ENCODE measurements at places on chromosomes 4 and X.
A peak's percentile ranks its signal among the peaks of the same experiment; 100 is the strongest.

GRCh38 chr4:83725336-83726085 is 189.6 kb downstream of the GPAT3 start:
- no peak for DNase-seq

DNA sequence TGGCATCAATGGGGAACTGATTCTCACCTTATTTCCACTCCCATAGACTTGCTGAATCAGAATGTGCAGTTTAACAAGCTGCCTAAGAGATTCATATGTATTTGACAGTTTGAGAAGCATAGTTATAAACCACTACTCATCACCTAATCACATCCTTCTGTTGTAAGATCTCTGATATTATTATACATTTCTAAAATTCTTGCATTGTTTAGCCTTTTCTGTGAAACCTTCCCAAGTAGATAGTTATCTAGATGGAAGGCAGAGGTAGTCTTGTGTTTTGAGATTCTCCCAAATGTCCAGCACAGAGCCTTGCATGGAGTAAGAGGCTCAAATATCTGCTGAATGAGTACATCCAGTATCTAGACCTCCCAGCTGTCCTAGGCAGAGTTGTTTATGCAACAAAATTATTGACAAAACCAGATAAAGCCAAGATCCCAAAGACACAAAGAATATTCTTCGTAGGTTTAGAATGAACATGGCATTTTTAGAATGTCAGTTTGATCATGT is 227.3 kb downstream of the KDR start:
- no peak for DNase-seq

DNA sequence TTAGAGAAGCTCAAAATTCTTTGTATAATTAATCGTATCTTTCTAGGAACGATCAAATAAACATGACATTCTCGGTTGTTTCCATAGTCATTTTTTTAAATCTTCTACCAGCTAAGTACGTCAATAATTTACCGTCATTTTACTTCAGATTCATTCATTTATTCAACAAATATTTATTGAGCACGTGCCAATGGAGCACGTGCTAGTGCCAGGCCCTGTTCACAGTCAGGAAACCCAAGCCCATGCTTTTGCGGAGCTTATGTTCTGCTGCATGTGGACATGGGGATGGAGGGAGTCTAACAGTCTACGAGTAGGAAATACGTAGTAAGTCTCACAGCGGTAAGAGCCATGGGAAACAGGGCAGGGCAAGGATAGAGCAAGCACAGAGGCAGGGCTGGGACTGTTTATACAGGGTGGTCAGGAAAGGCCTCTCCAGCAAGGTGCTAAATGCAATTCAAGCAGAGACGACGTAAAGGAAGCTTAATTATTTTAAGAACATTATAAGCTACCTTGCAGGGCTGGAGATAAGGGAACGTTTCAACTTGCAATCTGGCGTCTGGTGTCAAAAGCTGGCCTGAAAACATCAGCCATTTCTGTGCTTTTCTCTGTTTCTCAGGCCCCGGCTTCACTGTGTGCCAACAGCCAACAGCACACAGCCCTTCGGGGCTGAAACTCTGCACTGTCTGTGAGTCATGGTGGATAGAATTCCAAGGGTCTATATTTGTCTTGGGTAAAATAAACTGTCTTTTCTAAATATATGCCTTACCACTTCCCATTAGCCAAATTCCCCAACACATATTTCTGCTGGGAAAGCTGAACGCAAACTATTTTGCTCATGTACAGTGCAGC is 517.1 kb upstream of the ZFP42 start:
- DNase-seq, result no peak

- peak; percentile 67 for DNase-seq
These were observed 669 bp downstream of the IRF2 start for GRCh38 chr4:184473499-184474262.

DNA sequence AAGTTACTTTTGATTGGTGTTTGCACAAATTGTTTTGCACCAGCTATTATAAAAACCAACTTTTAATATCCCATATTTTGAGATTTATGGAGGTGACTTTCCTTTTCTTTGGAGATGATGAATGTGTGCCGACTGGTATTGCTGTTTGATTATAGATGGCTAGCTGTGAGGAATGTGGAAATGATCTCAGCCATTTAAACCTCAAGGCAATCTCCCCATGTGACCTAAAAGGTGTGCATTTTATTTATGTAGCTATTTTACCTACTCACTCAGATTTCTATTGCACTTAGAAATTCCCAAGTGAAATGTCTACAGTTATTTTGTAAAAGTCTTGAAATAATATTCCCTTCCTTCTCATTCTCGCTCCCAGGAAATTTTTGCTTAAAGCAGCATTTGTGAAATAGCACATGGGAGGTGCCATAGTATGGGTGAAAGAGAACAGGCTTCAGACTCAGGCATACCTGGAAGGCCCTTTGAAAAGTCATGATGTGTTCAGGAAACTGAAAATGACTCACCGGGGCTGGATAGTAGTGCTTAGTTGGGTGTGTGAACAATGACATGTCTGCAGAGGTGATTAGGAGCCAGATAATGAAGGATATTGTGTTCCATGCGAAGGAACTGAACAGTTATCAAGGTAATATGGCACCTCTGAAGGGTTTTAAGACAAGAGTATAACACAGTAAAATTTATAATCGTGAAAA is 247.6 kb downstream of the CBLL2 start:
- no peak for DNase-seq

- DNase-seq, result no peak
These were observed 24.4 kb downstream of the DCX start for GRCh38 chrX:111387470-111388070.

DNA sequence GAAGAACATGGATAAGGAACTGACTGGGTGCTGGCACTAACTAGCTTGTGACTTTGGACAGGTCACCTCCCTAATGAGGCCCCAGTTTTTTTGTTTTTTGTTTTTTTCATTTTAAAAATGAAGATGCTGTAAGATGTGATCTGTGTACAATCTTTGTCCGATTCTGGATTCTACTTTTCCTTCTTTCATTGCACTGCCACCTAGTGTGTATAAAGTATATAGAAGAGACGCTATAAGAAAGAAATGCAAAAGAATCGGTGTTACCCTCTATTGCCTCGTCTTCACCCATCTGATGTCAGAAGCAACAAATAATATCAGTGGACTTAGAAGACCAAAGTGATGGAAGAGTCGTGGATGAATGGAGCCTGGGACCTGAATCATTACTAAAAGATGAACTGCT is 58.6 kb upstream of the P2RY10 start:
- no peak for DNase-seq

DNA sequence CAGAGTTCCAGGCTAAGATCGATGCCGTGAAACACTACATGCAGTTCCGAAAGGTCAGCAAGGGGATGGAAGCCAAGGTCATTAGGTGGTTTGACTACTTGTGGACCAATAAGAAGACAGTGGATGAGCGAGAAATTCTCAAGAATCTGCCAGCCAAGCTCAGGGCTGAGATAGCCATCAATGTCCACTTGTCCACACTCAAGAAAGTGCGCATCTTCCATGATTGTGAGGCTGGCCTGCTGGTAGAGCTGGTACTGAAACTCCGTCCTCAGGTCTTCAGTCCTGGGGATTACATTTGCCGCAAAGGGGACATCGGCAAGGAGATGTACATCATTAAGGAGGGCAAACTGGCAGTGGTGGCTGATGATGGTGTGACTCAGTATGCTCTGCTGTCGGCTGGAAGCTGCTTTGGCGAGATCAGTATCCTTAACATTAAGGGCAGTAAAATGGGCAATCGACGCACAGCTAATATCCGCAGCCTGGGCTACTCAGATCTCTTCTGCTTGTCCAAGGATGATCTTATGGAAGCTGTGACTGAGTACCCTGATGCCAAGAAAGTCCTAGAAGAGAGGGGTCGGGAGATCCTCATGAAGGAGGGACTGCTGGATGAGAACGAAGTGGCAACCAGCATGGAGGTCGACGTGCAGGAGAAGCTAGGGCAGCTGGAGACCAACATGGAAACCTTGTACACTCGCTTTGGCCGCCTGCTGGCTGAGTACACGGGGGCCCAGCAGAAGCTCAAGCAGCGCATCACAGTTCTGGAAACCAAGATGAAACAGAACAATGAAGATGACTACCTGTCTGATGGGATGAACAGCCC is 9.3 kb downstream of the CNGA2 start:
- DNase-seq, result no peak

DNA sequence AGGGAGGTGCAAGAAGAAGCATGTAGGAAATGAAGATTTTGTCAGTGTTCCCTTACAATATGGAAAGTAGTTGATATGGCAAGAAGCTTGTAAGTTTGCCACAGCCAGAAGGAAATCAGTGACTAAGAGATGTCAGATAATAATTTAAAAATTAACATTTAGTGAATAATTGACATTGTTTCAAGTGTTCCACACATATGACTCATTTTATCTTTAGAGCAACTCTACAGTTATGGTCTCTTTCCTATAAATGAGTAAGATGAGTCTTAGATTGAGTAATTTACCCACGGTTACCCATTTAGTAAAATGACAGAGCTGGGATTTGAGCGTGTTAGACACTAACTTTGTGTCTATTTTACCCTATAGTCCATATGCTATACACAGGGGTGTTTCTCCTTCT is 300.3 kb upstream of the IRS4 start:
- no peak for DNase-seq

GRCh38 chr4:26022346-26023202 is 108.6 kb downstream of the SMIM20 start:
- no peak for DNase-seq

DNA sequence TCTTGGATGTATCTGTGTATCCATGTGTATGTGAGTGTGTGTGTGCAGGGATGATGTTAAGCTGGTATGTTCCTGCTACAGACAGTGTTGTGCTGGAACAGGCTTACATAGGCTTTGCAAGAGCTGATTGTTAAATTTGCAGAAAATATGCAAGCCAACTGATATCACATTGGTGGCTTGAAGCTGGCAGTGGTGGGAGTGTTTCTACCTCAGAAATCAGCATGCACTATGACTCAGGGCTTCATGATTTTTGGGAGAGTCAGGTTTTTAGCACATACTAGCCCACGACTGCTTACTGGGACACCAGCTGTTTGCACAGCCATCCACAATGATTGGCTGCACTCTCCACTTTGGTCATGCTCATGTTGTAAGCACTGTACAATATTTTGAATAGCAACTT is 261.8 kb downstream of the DHX15 start:
- DNase-seq, result no peak

DNA sequence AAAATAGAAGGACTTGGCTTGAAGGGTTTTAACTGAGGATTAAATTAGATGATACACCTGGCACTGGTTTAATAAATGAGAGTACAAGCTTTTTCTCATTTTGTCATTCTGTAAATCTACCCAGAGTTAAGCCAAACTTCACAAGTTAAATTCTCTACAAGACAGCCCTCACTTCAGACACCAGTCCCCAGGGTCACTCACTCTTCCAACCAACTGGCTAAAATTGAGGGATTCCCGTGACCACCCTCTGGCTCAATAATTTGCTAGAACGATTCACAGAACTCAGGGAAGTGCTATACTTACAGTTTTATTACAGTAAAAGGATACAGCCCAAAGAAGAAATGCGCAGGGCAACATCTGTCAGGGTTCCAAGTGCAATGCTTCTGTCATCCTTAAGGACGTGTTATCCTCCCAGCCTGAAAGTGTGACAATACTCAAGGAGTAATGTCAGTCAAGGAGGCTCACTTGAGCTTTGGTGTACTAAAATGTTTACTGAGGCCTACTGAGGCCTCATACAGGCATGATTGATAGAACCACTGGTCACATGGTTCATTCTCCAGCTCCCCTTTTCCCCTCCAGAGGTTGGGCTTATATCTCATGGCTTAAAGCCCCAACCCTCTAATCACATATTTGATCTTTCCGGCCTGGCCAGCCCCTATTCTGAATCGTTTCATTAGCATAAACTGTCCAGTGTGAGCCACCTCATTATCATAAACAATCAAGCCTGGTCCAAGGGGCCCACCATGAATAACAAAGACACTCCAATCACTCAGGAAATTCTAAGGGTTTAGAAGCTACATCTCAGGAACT is 9.6 kb upstream of the TMSB4X start:
- DNase-seq, result no peak

DNA sequence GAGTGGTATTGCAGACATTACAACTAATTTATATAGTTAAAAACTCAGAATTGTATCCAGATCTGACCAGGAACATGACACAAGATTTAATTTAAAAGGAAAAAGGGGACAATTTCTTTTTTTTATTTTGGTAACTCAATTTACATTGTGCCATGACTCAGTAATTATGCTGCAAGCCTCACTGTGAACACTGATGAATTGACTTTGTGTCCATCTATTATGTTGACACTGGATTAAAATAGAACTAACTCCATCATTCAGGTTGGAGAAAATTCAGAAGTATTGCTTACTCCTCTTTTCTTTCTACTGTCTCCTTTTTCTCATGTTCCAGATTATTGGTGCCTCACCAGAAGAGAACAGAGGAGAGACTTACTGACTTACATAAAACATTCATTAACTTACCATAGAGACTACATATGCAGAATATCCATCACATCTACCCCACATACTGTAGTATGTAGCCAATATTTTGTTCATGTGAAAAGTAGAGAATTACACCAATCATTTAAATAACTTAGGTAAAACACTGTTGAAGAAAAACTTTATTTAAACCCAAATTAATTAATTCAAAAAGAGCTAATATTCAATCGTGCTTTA is 15.8 kb upstream of the LEF1 start:
- no peak for DNase-seq

DNA sequence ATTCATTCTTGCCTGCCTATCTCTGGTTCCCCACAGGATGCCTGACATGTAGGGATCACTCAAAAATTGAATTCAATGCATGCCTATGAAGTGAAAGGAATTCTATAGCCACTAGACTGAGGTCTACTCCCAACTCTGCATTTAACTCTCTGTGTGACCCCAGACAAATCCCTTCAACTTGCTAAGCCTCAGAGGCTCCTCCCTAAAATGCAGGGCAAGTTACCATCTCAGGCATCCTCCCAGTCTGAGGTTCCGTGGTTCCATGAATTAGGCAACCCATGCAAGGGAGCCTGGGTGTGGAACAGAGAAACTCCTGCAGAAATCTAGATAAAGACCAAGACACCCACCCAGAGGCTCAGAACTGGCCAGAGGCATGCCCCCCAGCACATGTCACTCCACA is 6.6 kb downstream of the SRPX start:
- DNase-seq, result no peak

DNA sequence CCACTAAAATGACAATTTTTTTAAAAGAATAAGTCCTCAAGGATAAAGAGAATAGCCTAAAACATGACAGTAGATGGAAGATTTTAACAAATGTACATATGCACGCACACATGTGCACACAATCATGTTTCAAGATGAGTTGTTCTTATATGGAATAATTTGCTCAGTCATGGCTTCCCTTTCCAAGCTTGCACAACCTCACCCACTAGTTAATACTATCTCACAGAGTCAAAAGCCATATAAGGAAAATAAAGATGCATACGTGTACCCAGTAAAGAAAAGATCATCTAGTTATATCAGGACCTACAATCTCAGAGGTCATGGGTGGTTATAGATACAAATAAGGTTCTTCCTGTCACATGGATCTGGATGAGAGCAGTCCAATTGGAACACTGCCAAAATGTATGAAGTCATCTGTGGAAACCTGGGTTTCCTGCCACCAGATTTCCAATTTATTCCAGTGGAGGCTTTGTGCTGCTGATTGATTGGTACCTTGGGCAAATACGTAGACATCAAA is 56.1 kb downstream of the FAM13A start:
- no peak for DNase-seq

- DNase-seq, result no peak
These were observed 108.6 kb downstream of the PALLD start for GRCh38 chr4:168605411-168605810.
